Stimulated activated CD4-positive, alpha-beta T cell treated with anti-CD3 and anti-CD28 coated beads, TNF-alpha, amount 100 ng/mL, for 1 hour (primary cell): ENCODE measurements at places on chromosomes 12 and 14.

DNA sequence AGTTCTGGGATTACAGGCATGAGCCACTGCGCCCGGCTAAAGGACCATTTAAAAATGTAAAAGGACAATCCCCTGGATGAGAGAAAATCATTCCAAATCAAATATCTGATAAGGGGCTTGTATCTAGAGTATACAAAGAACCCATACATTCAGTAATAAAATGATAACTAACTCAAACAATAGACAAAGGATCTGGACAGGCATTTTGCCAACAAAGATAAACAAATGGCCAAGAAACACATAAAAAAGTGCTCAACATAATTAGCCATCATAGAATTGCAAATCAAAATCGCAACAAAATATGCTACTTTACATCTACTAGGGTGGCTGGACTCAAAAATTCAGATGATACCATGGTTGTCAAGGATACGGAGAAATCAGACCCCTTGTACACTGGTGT is 8.5 kb upstream of the BICD1 start:
- no peak for DNase-seq

GRCh38 chr14:61365667-61366212 is 44.4 kb downstream of the PRKCH start:
- no peak for DNase-seq

GRCh38 chr14:102793531-102794328 is 16.5 kb downstream of the TRAF3 start:
- DNase-seq, result no peak

GRCh38 chr12:121400332-121401139 is 618 bp downstream of the RNF34 start:
- DNase-seq, result peak; percentile 11

GRCh38 chr12:53221203-53222080 is 10.6 kb downstream of the RARG start:
- DNase-seq, result no peak

- no peak for DNase-seq
Observed at GRCh38 chr12:28033538-28033915, 61.0 kb upstream of the PTHLH start.

DNA sequence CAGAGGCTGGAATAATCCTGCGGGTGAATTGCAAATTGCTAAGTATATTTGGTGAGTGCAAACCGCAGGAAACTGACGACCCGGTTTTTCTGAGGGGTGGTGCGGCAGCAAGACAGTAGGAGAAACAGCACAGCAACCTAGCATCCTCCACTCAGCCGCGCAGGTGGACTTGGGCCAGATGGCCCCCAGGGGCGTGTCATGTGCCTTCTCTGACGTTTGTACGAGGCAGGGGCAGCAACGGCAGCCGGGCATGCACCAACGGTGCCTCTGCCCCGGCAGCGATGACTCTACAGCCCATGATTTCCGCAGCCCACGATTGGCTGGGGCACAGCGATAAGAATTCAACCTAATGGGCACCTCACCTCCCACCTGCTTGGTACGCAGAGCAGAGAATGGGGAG is 11.1 kb upstream of the CLEC2A start:
- DNase-seq, result no peak

GRCh38 chr12:52151837-52152783 is 39.7 kb downstream of the KRT80 start:
- peak; percentile 42 for DNase-seq

GRCh38 chr12:52045794-52046199 is 5.4 kb upstream of the NR4A1 start:
- no peak for DNase-seq

DNA sequence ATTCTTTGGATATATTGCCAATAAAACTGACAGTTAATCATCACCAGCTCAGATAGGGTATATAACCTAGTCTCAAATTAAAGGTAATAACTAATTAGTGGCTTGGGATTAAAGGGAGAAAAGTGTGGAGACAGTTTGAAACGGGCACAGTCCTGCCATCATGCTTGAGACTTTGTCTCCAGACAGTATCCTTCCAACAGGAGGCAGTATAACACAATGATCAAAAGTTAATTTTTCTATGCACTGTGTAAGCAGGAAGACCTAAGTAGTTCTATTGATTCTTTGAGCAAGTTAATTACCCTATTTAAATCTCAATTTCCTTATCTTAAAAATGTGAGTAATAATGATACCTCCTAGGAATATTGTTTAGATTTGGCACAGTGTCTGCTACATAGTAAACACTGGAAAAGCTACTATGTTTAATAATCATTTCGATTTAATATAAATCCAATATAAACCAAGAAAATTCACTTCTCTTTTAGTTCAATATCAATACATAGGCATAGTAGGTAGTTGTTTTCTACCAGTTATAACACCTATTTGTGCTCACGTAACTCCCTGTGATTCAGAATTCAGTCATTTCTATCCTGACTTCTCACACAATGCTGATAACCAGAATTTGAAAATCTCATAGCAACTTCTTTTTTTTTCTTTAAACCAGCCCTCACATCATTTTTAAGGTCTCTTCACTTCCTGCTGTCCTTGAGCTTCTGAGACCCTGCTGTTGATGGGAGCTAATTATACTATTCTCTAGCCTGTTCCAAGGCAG is 53.7 kb downstream of the GALNT4 start:
- DNase-seq, result no peak
